ENCODE measurements at places on chromosomes 3 and 15.

GRCh38 chr3:97821287-97821773 lies 481 bp upstream of the CRYBG3 start:
- peak; percentile 26 for DNase-seq

DNA sequence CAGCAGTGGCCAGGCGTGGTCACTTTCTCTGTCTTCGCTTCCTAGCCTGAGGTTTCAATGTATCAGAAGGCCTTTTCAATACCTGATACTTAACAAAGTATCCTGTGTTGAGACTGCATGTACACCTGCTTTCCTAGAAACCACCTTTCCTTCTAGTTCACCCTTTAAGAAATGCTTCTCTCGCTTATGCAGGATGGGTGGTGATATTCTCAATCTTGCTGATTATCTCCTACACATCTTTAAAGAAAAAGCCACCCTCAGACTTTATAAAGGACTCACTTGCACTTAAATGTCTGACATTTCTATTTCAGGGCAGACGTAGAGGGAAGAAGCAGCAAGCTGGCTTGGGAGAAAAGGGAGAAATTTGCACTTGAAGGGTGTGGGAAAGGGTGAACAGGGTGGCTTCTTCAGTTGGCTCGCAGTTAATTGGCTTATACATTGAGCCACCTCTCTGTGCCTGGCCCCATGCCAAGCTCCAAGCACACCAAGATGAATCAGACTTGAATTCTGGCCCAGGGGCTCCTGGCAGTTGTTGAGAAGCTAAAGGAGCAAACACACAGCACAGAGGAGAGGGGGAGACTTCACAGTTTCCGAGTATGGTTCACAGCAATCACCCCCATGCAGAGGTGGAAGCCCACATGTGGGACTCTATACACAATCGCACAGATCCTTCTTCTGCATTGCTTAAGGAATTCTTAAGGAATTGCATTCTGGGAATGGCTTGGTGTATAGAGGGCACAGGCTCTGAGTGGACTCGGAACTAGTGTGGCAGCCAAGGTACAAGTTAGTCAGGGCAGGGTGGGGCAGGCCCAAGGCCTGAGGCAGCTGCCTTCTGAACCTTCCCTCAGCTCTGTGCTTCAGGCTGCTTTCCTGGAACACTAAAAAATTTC lies 1.3 kb downstream of the ARL6IP5 start:
- peak; percentile 74 for DNase-seq

DNA sequence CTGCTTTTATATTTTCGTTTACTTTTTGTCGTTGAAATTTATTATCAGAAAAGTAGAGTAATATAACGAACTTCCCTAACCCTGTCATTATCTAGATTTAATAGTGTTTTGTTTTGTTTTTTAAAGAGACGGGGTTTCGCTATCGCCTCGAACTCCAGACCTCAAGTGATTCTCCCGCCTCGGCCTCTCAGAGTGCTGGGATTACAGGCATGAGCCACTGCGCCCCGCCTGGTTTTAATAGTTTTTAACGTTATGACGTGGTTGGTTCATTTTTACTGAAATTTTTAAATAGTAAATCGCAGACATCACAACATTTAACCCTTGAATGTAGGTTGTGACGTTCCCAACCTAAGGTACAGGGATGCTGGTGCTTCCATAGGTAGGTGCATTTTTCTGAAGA lies 1.0 kb downstream of the NGRN start:
- no peak for DNase-seq

DNA sequence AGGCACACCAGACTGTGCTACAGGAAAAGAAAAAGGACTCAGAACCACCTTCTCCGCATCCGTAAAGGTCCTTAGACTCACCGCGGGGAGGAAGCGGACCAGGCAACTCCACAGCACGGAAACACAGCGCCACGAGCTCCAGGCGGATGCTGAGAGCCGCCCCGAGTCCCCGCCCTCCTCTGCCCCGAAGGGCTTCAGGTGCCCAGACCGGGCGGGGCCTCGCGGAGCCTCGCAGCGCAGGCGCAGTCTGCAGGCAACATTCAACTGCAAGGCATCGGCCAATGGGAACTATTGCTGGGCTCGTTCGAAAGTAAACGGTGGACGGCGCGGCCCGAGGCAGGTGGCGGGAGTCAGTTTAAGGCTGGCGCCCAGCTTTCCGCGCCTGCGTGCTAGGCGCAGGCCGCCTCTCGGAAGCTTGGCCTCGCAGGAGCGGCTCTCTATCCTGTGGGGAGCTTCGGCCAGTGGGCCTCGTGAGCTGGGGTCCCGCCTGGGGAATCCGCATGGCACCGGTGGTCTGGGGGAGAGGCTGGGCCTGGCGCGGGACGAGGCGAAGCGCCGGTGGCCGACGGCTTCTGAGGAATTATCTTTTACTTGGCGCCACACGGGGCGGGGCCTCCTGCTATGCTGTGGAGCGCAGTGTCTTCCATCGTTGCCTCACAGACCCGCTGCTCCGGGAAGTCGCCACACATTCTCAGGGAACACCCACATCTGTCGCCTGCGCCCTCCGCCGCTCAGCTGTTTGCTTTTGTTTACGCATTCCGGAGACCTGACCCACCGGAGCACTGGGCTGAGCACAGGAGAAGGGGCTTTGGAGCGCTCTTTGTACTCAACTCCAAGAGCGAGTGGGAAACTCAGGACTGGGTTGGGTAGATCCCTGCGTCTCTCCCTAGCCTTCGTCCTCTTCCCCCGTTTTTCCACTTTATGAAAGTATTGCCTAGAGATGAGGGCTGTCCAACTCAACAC lies at the start of gene TRIM59:
TRIM59 (minus strand) TSS at position 151 of the 963 bp plus-strand sequence. CDS start 10,603 bp downstream, outside the sequence.
- DNase-seq: peak; percentile 87

- DNase-seq: no peak
Measured at GRCh38 chr15:55334997-55335396, 16.0 kb downstream of the PIGB start.

DNA sequence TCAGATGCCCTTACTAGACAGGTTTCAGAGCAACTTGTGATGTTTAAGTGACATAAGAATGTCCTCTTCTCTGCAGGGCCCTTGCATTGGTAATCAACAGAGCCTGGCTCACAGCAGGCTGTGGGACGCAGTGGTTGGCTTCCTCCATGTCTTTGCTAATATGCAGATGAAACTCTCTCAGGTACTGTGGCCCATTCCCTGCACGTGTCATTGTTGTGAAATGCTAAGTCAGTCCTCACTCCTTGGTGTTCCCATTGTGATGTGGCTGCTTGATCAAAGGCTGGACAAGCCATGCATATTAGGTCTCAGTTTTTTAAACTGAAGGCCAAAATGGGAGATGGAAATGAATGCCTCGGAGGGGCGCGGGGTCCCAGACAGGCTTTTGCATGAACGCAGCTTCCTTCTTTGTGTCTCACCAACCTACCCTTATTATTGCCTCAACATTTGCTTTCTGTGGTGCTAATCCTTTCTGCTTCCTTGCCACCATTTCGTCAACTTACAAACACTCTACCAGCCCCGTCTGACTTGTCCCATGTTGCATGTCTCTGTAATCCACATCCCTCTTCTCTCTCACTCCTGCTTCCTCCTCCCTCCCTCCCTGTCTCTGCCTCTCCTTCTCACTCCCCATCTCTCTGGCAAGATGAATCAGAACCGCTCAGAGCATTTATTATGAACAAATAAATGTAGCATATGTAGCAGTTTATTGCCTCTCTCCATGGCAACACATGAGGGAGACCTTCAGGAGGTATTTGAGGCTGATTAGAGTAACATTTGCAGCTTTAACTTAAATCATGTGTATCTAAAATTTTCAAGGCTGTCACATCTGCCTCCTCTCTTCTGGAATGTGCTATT lies 133.2 kb upstream of the CHRM5 start:
- no peak for DNase-seq

GRCh38 chr3:113174801-113175485 lies 36.4 kb upstream of the BOC start:
- no peak for DNase-seq

DNA sequence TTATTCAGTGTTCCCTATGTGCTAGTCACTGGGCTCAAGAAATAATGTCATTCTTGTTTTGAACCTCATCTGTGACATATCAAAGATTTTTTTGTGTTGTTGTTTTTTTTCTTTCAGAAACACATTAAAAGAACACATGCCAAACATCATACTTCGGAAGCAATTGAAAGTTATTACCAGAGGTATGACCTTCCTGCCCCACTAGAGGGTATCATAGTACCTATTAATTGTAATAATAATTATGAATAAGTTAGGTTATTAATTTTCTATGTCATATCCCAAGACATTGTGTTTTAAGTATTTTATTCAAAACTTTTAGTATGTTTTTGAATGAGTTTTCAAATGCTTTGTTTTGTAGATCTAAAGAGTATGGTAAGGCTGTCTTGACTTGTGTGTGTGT lies 65.7 kb downstream of the CDIN1 start:
- DNase-seq: no peak

- DNase-seq: no peak
Measured at GRCh38 chr15:91529534-91529933, 324.0 kb upstream of the SLCO3A1 start.

GRCh38 chr15:81301385-81301784 lies 22.6 kb downstream of the STARD5 start:
- no peak for DNase-seq

- DNase-seq: no peak
Measured at GRCh38 chr15:89401631-89402517, 67.2 kb upstream of the POLG start.

DNA sequence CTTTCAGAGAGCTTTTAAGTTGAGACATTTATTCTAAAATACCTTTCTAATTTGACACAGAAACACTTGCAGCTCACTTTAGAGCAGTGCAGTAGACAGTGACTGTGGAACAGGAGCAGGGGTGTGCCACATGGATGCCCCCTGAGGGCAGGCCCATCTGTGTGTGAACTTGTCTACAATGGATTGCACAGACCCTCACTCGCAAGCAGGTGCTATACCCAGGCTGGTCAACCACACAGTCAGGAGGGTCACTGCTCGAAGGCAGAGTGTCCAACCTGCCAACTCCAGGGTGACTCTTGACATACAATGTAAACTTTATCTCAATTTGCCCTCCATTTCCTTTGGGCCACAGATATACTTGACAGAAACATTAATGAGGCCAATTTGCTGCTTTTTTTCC lies 437.2 kb downstream of the EPHB1 start:
- no peak for DNase-seq

- peak; percentile 54 for DNase-seq
Measured at GRCh38 chr3:184050217-184050847, 2.5 kb upstream of the HTR3C start.

DNA sequence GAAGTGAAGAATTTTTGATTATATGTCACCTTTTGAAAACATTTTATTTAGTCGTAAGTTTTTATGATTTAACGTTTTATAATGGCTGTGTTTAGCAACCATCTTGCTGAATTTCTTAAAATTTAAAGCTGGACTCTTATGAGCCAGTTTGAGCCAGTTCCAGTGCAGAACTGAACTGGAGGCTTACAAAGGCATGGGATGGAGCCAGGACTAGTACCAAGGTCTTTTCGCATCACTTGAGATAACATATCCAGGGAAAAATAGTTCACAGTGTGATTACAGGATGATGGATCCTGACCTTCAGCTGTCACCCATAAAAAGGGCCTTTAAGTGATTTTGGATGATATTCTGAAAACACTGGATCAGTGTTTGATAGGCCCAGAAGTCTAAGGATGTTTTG lies 51.0 kb downstream of the USP13 start:
- DNase-seq: no peak

All from NCI-H345 (cell line).